ENCODE measurements at places on chromosomes 2 and 18.
A peak's percentile ranks its signal among the peaks of the same experiment; 100 is the strongest.

GRCh38 chr18:3139406-3139805 lies 80.4 kb downstream of the MYOM1 start:
- no peak for DNase-seq

- DNase-seq = no peak
Observed at GRCh38 chr2:200829258-200829655, 17.5 kb downstream of the BZW1 start.

GRCh38 chr2:241776336-241777169 lies at the start of gene GAL3ST2:
TSS of gene GAL3ST2 (plus strand) at chr2:241776822. CDS start at chr2:241776956, 134 bp downstream.
- DNase-seq = no peak

DNA sequence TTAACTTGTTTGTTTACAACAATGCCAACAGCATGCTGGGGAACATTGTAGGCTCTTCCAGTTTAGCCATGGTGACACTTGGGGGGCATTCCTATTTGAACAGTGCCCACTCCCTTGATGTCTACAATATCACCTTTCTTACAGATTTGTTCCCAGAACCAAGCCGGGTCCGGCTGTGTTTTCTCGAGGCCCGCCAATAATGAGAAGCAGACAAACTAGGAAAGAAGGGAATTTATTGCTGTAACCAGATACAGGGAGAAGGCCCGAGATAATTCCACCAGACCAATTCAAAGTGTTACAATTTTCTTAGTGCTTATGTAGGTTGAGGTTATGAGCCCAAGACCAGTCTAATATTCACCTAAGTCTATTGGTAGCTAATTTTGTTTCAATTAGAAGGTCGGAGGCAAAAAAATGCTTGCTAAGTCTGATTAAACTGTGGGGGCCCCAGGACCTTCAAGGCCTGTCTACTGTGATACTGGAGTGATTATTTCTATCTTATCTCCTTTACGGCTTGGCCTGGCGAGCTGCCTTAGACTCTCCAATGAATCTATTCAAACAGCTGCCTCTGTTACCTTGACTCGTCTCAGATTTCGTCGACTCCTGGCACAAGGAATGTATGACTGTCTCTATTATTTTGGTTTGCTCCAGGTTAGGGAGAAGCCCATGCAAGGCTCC lies 59.1 kb upstream of the PSME4 start:
- DNase-seq = no peak

DNA sequence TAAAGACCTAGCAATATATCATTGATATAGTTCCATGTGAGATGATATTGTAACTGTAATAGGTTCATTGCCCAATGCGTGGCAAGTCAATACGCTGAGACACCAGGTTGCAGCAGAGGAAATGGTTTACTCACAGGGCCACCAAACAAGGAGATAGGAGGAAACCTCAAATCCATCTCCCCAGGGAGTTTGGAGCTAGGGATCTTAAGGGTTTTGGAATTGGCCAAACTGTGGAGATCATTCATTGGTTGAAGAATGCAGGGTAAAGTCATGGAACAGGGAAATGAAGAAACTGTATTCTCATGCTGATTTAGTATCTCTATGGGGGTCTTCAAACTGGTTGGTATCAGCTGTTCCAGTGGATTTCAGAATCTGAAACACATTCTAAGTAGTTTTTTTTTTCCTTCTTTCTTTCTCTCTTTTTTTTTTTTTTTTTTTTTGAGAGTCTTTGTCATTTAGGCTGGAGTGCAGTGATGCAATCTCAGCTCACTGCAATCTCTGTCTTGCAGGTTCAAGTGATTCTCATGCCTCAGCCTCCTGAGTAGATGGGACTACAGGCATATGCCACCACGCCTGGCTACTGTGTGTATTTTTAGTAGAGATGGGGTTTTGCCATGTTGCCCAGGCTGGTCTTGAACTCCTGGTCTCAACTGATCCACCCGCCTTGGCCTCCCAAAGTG lies 30.7 kb upstream of the PPM1B start:
- DNase-seq = no peak

DNA sequence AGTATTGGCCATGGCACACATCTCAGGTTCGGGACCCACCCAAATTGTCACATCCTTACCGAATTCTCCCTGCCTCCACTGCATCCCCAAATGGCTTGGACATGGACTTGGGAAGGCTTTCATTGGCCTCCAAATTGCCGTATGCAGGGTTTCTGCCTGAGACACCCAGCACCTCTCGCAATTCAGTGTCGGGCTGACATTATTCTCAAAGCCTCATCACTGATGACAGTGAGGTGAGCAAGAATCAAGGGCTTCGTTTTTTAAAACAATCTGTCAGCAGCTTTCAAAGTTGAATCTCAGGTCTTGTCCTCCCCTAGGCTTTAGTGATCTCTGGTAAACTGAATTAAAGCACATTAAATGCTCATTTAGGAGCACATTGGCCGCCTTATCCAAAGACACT lies 29.5 kb upstream of the TGFA start:
- no peak for DNase-seq

- DNase-seq = peak; percentile 72
Observed at GRCh38 chr2:157336137-157337010, 10.8 kb upstream of the ERMN start.

GRCh38 chr2:126777620-126777978 lies 121.1 kb upstream of the TEX51 start:
- DNase-seq = no peak

- DNase-seq = peak; percentile 26
Observed at GRCh38 chr2:101679037-101679726, 18.3 kb upstream of the MAP4K4 start.

DNA sequence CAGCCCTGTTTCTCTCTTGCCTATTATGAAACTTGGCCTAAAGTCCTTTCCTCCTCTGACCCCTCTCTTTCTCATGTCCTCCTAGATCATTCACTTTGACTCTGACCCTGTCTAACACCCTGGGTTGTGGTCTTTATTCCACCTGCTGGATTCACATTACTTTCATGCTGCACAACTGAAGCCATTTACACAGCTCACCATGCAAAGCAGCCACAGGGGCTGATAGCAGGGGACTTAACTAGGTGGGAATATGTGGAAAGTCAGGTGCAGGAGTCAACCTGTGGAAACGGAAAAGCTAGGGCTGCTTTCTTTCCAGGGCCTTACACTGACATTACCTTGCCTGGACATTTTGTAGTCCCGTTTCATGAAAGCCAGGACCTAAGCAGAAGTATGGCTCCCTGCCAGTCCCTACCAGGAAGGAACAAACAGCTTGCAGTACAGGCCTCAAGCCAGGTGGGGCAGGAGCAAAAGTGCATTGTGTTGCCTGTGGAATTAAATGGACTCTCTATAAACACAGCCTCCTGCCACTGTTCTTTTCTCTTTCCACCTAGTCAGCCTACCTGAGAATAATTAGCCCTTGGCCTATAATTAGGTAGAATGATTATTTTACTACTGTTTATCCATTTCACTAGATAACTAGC lies 11.8 kb downstream of the MAPRE3 start:
- DNase-seq = peak; percentile 44

DNA sequence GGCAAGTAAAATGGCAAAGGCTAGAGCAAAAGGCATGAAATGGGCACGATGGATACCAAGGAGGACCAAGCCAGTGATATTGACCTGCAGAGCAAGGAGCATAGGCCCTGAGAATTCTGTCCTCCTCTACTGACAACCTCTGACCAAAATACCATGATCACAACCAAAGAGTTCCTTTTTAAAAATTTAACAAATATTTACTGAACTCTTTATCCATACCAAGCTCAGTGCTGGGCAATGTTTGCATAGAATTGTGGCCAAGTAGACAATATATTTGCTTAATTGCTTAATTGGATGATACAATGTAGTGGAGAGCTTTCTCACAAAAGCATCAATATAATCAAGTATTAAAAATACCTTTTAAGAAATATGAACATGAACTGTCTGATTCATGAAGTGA lies 265.7 kb downstream of the ICOS start:
- DNase-seq = no peak

GRCh38 chr2:29583104-29583503 lies 338.3 kb downstream of the ALK start:
- DNase-seq = no peak

Measured in globus pallidus (tissue), 1 donor.